ENCODE measurements at places on chromosomes 2 and 18. TPM values are rescaled to one million over a fixed set of nuclear protein-coding genes. Genes with fewer than 3 reads are reported as not detected.

PDE11A gene
- under 0.01 TPM for total RNA-seq

PCARE gene
- total RNA-seq, result not detected

IL1RL1 gene
- total RNA-seq, result not detected

ZCCHC2 gene
- 10.3 TPM for total RNA-seq

PSMA8 gene
- not detected for total RNA-seq

PRKAG3 gene
- not detected for total RNA-seq

CMPK2 gene
- 0.22 TPM for total RNA-seq

ICOS gene
- total RNA-seq, result not detected

SERPINB13 gene
- not detected for total RNA-seq

POTEC gene
- not detected for total RNA-seq

GPR39 gene
- 34.2 TPM for total RNA-seq

REG1B gene
- total RNA-seq, result not detected

POTEI gene
- not detected for total RNA-seq

LOXL3 gene
- not detected for total RNA-seq

RNF152 gene
- total RNA-seq, result 2.6 TPM

FMNL2 gene
- total RNA-seq, result 42.5 TPM

SERPINB4 gene
- total RNA-seq, result not detected

ARMC9 gene
- 28.6 TPM for total RNA-seq

TUBA4B gene
- total RNA-seq, result not detected

GKN2 gene
- total RNA-seq, result not detected

CYP1B1 gene
- 6.3 TPM for total RNA-seq

HOXD4 gene
- total RNA-seq, result not detected

RIT2 gene
- total RNA-seq, result not detected

IMPA2 gene
- total RNA-seq, result 4.7 TPM

GYPC gene
- 207 TPM for total RNA-seq

CPLX4 gene
- total RNA-seq, result not detected

CFAP65 gene
- not detected for total RNA-seq

CNGA3 gene
- not detected for total RNA-seq

CCDC138 gene
- total RNA-seq, result 5.1 TPM

MEP1B gene
- 0.11 TPM for total RNA-seq

IL36B gene
- total RNA-seq, result not detected

AQP12B gene
- total RNA-seq, result not detected

ANKRD62 gene
- not detected for total RNA-seq

SPEG gene
- 40.8 TPM for total RNA-seq

EVA1A gene
- 88.3 TPM for total RNA-seq

RAB17 gene
- under 0.01 TPM for total RNA-seq

DUSP2 gene
- 1.6 TPM for total RNA-seq

ASIC4 gene
- under 0.01 TPM for total RNA-seq

CAPG gene
- 738 TPM for total RNA-seq

MAP3K19 gene
- total RNA-seq, result not detected

STPG4 gene
- total RNA-seq, result 1.2 TPM

WDR35 gene
- total RNA-seq, result 9.4 TPM

BOLL gene
- not detected for total RNA-seq

IL36RN gene
- 8.6 TPM for total RNA-seq
